ENCODE measurements at places on chromosomes 7 and 10.

- no peak for DNase-seq
Measured at GRCh38 chr10:112214298-112214926, 30.8 kb upstream of the GPAM start.

GRCh38 chr7:45088821-45089340 is at the start of gene NACAD:
TSS of gene NACAD (minus strand) at chr7:45088969. CDS start at chr7:45088894, 75 bp downstream.
- DNase-seq: no peak

DNA sequence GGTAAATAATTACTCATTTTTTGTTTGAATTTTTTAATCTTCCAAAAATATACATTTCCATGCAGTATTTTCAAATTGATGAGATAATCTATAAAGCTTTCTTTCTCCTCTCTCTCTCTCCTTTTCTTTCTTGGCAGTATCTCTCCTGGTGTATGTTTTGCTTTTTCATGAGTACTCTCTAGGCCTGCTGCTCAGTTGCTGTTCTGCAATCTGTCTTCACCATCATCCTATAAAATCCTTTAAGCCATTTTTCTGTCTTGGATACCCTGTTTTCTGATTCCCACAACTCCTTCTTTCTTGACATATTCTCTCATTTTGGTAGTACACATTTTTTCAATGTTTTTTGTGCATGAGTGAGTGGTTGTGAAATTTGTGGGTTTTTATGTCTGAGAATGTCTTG is 1558.1 kb upstream of the LRRTM3 start:
- DNase-seq: no peak

DNA sequence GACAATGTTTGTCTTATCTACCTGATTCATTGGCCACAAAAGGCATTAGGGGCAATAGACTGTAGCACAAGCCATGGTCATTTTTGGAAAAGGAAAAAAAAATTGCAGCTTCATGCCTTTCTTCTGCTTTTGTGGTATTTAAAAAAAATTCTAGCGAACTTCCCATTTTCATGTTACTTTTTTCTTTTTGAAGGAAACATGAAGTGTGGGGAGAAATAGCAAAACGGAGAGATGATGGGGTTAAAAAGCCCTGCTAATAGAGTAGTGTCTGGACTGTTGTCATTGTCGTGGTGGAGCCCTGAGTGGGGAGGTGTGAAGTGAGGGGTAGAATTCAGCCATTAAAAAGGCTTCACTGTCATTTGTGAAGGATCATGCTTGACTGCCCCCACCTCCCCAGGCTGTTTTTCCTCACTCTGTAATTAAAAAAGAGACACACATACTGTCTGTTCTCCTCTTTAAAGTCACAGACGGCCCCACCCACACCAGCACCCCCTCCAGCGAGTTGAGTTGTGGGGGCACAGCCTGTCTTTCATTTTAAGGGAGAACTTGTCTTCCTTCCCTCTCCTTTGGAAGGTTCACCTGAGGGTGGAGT is 272.4 kb downstream of the CREB5 start:
- no peak for DNase-seq

- no peak for DNase-seq
Measured at GRCh38 chr7:119943942-119944600, 328.9 kb upstream of the KCND2 start.

Data from CD4-positive, alpha-beta T cell treated with Interleukin-4 for 4 hours (primary cell).